ENCODE measurements at places on chromosomes 1 and 21.

GRCh38 chr1:168991667-168992475, 114.6 kb upstream of the ATP1B1 start:
- no peak for DNase-seq

GRCh38 chr1:154747740-154748404, 122.2 kb downstream of the KCNN3 start:
- DNase-seq = peak; percentile 55

DNA sequence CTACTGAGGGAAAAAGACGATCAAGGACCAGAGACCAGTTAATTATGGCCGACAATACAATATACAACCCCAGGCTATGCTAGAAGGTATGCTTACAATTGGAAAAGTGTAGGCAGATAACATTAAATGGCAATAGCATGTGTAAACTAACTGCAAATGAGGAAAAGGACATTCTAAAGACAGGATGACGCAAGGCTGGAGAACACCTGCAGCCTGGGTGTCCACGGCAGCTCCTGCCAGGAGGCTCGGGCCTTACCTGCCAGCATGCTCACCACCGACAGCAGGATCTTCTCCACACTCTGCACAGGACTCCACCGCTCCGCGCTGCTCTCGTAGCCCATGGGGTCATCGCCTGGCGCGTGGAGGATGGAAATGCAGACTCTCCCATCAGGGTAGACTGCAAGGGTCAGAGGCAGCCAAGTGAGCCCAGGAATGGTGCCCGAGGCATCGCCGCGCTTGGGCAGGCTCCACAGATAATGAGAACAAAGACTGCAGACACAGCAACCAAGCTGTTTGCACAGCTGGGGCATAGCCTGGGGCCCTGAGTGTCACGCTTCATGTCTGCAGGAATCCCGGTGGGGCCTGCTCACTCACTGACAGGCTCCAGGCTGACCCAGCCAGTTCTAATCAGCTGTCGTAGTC, 28.2 kb downstream of the UBE2G2 start:
- DNase-seq = no peak

DNA sequence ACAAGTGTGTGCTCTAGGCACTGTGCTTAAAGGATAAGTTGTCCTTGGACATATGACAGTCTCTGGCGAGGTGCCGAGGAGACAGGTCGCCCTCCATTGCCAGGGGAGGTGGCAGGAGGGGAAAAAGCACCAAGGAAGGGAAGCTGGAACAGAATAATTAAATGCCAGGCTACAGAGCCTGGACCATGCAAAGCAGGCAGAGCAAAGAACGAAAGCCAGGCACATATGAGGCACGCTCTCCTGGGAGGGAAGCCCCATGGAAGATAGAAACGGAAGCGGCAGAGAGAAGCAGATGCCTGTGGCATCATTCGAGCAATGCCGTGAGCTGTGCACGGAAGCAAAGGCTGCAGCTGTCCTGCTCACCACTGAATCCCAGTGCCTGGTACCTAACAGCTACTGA, 91.2 kb downstream of the JAK1 start:
- DNase-seq = no peak

- no peak for DNase-seq
Observed at GRCh38 chr1:65363484-65363883, 54.1 kb downstream of the DNAJC6 start.

GRCh38 chr1:154657556-154657955, 49.6 kb upstream of the ADAR start:
- no peak for DNase-seq

DNA sequence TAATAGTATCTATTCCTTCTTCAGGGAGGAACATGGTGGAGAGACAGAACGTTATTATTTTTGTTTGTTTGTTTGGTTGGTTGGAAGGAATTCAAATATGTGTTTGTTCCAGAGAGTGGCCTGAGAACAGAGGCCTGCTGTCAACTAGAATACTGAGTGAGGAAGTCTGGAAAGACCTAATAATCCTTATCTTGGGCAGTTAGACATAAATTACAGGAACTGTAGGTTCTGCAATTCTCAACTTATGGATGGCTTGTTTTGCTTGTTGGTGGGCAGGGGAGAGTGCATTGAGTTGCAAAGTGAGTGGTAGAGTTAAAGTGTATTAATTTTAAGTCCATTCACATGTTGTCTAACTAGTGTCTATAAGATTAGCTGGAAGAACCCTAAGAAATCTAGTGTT, 197.6 kb downstream of the BACH1 start:
- DNase-seq = no peak

DNA sequence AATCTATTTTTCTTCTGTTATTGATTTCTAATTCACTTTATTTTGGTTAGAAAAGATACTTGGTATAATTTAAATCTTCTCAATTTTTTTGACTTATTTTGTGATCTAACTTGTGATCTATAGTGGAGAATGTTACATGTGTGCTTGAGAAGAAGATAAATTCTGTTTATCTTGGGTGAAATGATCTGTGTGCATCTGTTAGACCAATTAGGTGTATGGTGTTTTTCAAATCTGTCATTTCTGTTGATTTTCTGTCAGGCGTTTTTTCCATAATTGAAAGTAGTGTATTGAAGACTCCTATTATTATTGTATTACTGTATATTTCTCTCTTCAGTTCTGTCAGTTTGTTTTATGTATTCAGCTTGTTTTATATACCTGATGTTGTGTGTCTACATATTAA, 1668.3 kb downstream of the PLA2G4A start:
- no peak for DNase-seq

DNA sequence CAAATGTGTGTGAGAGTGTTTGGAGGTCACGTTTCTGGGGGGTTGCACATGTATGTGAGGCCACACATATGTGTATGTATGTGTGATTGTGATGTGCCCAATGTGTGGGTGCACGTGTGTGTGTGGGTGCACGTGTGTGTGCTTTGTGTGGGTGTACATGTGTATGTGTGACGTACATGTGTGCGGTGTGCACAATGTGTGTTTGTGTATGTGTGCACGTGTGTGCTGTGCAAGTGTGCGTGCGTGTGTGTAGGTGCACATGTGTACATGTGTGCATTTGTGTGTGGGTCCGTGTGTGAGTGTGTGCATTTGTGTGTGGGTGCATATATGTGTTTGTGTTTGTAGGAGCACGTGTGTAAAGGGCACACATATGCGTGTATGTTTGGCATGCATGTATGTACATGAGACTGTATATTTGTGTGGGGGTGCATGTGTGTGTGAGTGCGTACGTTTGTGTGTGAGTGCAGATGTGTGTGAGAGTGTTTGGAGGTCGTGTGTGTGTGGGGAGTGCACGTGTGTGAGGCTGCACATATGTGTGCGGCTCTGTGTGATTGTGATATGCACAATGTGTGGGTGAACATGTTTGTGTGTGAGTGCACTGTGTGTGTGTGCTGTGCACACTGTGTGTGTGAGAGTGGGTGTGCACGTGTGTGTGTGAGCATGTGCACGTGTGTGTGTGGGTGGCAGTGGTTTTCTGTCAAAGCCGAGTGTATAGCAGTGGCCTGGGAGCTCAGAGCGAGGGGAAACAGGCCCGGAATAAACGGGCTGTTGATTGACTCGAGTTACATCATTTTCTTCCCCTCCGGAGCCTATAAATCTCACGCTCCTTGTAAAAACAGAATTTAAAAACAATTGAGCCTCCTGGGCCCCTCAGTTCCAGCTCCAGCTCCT, 132.7 kb upstream of the ARHGEF16 start:
- peak; percentile 40 for DNase-seq

DNA sequence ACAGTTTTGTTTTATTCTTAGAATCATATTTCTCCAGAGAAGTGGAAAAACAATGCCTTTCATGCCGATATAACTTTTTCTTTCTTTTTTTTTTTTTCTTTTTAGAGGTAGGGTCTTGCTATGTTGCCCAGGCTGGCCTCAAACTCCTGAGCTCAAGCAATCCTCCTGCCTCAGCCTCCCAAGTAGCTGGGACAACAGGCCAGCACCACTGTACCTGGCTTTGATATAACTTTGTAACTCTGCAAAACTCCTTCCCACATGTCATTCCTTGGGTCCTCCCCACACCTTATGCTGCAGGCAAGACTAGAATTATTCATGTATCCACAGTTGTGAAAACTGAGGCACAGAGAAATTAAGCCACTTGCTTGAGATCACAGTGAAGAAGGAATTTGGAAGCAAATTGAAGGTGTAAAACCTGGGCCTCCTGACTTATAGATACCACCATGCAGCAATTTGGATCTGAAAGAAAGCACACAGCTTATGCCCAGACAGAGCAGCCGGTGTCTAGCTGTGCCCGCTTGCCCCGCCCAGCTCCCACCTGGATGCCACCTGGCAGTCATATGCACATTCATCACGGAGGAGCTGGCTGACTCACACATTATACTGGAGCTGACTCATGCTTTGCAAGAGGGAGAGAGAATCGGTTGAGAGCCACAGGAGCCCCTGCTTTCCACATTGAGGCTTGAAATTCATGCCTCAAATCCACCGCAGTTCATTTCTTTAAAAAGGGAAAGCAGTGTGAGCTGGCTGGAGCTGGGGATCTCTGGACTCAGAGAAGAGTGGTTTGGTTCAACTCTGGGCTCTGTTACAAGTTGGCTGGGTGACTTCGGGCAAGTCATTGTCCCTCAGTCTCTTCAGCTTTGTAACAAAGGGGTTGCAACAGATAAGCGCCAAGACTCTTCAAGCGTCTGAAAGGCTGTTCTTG, 8.3 kb upstream of the SLC2A1 start:
- peak; percentile 90 for DNase-seq

- no peak for DNase-seq
Observed at GRCh38 chr1:40896482-40896881, 34.3 kb upstream of the CITED4 start.

- no peak for DNase-seq
Observed at GRCh38 chr1:19488136-19488535, 2.8 kb upstream of the CAPZB start.

DNA sequence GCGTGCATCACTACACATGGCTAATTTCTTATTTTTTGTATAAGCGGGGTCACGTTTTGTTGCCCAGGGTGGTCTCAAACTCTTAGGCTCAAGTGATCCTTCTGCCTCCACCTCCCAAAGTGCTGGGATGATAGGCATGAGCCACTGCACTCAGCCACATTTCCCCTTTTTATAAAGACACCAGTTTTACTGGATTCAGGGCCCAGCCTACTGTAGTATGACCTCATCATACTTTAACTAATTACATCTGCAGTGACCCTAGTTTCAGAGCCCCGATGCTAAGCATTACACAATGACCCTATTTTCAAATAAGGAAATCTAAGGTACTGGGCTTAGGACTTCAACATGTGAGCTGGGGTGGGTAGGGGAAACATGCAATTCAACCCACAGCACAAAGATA, 31.8 kb upstream of the ENAH start:
- DNase-seq = no peak

GRCh38 chr1:116760996-116761665, 6.9 kb downstream of the CD2 start:
- no peak for DNase-seq

DNA sequence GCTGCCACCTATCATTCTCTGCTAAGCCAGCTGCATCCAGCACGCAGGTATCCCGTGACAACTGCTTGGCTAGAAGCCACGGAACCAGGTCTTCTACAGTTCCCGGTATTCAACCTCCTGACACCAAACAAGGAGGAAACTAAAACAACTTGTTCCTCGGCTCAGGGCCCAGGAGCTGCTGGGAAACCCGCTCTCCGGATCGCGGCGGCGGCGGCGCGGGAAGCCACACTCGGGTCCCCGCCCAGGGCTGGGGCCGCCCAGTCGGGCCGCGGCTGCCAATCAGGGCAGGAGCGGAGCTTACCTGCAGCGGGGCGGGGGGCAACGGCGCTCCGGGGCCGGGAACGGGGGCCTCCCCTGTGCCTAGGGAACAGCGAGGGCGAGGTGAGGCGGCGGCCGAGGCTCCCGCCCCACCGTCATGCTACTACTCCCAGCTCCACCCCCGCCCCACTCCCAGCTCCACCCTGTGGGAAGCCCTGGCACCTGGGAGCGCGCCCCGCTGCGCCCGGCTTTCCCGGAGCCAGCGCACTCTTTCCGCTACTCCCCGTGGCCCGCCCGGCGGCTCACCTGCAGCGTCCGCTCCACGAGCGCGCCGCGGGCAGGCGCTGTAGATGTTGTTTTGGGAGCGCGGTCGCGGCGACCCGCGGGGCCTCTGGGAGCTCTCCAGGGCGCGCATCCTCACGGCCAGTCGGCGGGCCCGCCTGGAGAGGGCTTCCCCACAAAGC, 12.1 kb downstream of the IL24 start:
- peak; percentile 48 for DNase-seq

GRCh38 chr1:61950418-61950817, 208.1 kb downstream of the PATJ start:
- DNase-seq = peak; percentile 36

- DNase-seq = no peak
Observed at GRCh38 chr1:2530513-2531361, 674 bp upstream of the HES5 start.

GRCh38 chr1:212583643-212584042, 24.9 kb upstream of the ATF3 start:
- no peak for DNase-seq

DNA sequence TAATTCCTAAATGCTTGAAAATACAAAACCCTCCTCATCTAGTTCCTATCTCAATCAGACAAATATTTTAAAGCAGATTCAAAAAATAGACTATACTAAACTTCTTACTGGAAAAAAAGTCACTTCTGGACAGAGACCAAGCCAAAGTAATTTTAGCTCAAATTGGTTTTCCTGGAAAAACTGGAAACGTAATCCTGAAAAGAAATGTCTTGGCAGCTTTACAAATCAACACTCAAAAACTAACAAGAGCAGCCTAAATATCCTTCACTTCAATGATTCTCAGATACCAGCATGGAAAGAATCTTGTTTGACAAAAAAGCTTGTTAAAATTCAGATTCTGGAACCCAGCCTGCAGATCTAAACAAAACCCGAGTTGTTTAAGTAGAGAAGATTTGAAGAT, 9.1 kb upstream of the GPR88 start:
- DNase-seq = peak; percentile 21

- DNase-seq = no peak
Observed at GRCh38 chr1:89822109-89822962, 1.5 kb downstream of the LRRC8D start.

GRCh38 chr1:231193710-231194340, 32.0 kb downstream of the TRIM67 start:
- no peak for DNase-seq

- no peak for DNase-seq
Observed at GRCh38 chr1:111420377-111420776, 7.2 kb downstream of the OVGP1 start.

DNA sequence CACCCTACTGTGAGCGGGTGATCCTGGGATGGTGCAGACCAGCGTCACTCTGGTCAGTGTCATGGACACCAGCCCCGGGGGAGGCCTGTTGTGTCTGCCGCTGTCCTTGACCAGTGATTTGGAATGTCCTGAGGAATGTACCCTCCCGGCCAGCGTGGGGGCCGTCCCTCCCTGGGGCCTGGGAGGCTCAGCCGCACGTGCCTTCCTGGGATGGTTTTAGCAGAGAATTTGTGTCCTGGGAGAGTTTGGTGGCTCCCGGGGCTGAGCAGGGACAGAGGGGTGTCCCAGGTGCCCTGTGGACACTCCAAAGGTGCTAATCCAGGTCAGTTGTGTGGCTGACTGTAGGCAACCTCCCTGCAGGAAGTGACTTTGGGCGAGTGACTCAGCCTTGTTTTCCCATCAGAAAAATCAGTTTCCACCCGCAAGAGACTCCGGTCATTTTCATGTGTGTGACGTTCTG, 6.2 kb downstream of the ARHGEF16 start:
- DNase-seq = no peak
